Mammary microvascular endothelial cell (primary cell): ENCODE measurements at places on chromosomes 5 and 9. TPM values are rescaled to one million over a fixed set of nuclear protein-coding genes. Genes with fewer than 3 reads are reported as not detected.

The IL5 gene
- not detected in 2 replicates for total RNA-seq

The IFNA21 gene
- not detected in 2 replicates for total RNA-seq

The DAP gene
- 29.6 and 32.6 TPM in 2 replicates for total RNA-seq

The IGFBPL1 gene
- total RNA-seq: not detected in 2 replicates

The GDA gene
- total RNA-seq: 2.7 TPM in 2 replicates

The SH2D3C gene
- total RNA-seq: 70.7 and 86.0 TPM in 2 replicates

The SLC36A2 gene
- not detected in 2 replicates for total RNA-seq

The BSPRY gene
- not detected in 2 replicates for total RNA-seq

The CRAT gene
- 35.0 and 37.0 TPM in 2 replicates for total RNA-seq

The FBP2 gene
- not detected in 2 replicates for total RNA-seq

The PTGS1 gene
- 0.59 and 1.5 TPM in 2 replicates for total RNA-seq

The HTR4 gene
- not detected in 2 replicates for total RNA-seq

The SPINK4 gene
- not detected in 2 replicates for total RNA-seq

The CHSY3 gene
- 1.2 TPM in 2 replicates for total RNA-seq

The LCN9 gene
- total RNA-seq: not detected in 2 replicates

The MARCHF6 gene
- 17.2 and 17.4 TPM in 2 replicates for total RNA-seq

The FOXD1 gene
- 0.05 and 0.33 TPM in 2 replicates for total RNA-seq

The SLC4A9 gene
- not detected in 2 replicates for total RNA-seq

The SPINK6 gene
- total RNA-seq: not detected in 2 replicates

The CBY3 gene
- total RNA-seq: not detected in 2 replicates

The SPINK7 gene
- not detected in 2 replicates for total RNA-seq

The GRIA1 gene
- total RNA-seq: not detected in 2 replicates

The SLC6A7 gene
- not detected in 2 replicates for total RNA-seq

The EIF4E1B gene
- total RNA-seq: not detected in 2 replicates

The ZCCHC7 gene
- total RNA-seq: 4.9 and 10.5 TPM in 2 replicates

The SOX30 gene
- 0.05 TPM in 1 of 2 replicates, not detected in the other for total RNA-seq

The GMCL2 gene
- total RNA-seq: not detected in 2 replicates

The KLF4 gene
- 2.2 and 2.6 TPM in 2 replicates for total RNA-seq

The AIF1L gene
- total RNA-seq: 18.6 and 19.2 TPM in 2 replicates

The MZB1 gene
- not detected in 2 replicates for total RNA-seq

The ZNF782 gene
- total RNA-seq: 1.4 and 70.8 TPM in 2 replicates

The BRINP1 gene
- total RNA-seq: 0.25 and 0.40 TPM in 2 replicates

The PGM5 gene
- total RNA-seq: 5.5 and 6.0 TPM in 2 replicates
